CD4-positive, alpha-beta T cell treated with Interleukin-21 for 1 hour (primary cell): ENCODE measurements at places on chromosomes 12 and 14.

GRCh38 chr12:67712011-67712410 is 63.5 kb downstream of the DYRK2 start:
- no peak for DNase-seq

DNA sequence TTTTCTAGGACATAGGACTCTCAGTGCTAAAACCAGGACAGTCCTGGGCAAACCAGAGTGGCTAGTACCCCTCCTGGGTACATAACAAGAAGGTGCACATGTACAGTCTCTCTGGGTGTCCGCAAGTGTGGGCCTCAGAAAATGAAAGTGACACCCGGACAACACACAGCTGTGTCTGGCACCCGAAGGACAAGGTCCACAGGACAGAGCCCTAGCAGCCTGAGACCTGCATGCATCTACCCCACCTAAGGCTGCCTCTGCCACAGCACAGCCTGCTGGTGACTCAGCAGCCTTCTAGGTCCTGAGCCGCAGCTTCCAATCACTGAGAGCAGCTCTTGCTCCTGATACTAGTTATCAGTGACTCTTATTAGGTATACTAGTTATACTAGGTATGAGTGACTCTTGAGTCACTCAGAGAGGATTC is 784.1 kb upstream of the TBX3 start:
- DNase-seq = no peak

GRCh38 chr14:73344319-73344718 is 107.0 kb downstream of the PAPLN start:
- no peak for DNase-seq

GRCh38 chr12:116920939-116921338 is 10.2 kb downstream of the FBXW8 start:
- no peak for DNase-seq

GRCh38 chr14:23577710-23578392 is 739 bp downstream of the JPH4 start:
- DNase-seq = no peak

DNA sequence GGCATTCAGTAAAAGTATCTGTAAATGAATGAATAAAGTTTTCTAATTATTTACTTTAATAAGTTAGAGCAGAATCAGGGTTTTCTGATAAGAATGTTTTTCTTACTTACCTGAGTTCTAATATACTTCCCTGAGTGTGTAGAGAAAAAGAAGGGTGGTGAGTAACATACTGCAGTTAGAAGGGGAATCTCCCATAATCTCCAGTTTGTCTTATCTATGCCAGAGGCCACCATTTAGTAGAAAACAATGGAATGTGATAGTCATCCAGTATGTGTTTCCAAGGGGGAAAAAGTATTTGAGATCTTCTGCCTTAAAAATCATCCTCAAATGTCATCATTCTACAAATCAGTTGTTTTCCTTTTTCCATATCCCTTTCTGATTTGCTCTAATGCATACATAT is 56.5 kb upstream of the PAWR start:
- DNase-seq = no peak

DNA sequence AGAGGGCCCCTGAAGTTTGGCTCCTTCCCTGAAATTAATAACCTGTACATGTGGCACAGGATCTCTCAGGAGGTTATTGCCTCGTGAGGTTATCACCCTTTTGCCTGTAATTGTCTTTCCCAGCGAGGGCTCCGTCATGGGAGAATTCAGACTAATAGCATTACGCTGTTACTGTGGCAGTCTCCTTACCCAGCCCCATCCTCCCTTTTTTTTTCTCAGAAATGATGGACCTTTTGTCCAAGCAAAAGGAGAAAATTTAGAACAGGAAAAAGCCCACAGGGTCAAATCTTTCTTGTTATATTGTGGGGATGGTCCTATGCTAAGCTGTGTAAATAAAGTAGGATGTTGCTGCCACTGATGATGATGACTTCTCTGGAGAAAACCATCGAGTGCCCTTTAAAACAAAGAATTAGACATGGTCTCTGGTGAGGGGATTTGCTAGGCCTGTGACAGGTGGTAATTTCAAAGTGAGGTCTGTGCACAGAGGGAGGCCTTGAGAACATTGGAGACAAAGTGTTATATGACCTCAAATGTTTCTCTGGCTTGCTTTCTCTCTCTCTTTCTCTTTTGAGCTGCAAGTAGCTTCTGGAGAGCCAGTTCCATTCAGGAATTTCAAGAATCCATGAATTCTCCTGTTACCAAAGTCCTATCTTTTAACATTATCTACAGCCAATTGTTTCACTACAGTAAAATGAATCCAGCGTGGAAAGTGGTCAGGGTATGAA is 357.2 kb downstream of the BMP4 start:
- no peak for DNase-seq

GRCh38 chr14:91830777-91831176 is 36.6 kb downstream of the TC2N start:
- no peak for DNase-seq

GRCh38 chr12:75623631-75624154 is 112.3 kb upstream of the KRR1 start:
- no peak for DNase-seq
